AML-193 (cell line): ENCODE measurements at places on chromosomes 2 and 18.

DNA sequence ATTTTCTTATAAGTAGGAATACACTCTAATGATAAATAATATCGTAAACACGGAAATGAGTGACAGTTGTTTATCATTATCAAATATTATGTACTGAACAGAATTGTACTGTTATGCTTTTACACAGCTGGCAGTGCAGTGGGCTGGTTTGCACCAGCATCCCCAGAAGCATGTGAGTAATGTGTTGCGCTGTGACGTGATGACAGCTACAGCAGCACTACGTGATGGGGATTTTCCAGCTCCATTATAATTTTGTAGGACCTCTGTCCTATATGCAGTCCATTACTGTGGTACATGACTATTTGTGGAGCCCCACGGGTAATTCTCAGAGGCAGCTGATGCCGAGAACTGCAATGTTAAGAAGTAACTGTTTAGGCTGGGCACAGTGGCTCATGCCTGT, 77.3 kb upstream of the ATG16L1 start:
- no peak for DNase-seq

DNA sequence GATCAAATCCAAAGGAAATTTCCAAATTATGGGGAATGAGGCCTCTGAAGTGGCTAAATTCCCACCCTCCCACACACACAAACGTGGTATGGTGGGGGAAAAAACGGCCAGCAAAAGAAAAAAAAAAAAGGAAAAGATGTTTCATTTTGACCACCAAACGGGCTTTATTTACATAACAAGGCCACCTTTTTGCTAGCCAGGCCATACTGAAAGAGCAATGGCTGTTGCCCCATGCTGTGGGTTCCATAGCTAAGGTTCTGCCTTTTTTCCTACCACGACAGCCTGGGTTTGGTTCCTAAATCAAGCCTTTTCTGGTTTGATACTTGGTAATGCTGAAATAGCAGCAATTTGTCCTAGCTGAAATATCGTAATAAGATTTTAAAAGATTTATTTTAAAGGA, 14.0 kb upstream of the IL1B start:
- DNase-seq, result no peak

- no peak for DNase-seq
Observed at GRCh38 chr18:77567205-77567604, 317.6 kb downstream of the GALR1 start.

GRCh38 chr2:192051533-192051932, 143.2 kb downstream of the TMEFF2 start:
- no peak for DNase-seq

- no peak for DNase-seq
Observed at GRCh38 chr2:127193164-127193966, 26.7 kb downstream of the CYP27C1 start.

DNA sequence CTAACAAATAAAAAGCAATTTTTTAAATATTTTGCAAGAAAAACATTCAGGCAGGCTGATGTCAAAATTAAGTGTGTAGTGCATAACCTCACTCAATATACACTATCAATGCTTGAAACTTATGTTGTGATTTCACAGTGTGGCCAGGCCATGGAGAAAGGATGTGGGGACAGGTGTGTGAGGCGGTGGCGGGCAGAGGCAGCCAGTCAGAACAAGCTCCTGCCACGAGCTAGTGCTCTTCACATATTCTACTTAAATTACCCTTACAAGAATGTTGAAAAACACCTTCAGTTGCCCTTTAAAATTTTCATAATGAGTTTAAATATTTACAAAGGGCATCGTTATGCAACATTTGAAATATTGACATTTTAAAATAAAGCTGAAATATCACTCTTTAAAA, 43.2 kb downstream of the CYB5A start:
- no peak for DNase-seq

DNA sequence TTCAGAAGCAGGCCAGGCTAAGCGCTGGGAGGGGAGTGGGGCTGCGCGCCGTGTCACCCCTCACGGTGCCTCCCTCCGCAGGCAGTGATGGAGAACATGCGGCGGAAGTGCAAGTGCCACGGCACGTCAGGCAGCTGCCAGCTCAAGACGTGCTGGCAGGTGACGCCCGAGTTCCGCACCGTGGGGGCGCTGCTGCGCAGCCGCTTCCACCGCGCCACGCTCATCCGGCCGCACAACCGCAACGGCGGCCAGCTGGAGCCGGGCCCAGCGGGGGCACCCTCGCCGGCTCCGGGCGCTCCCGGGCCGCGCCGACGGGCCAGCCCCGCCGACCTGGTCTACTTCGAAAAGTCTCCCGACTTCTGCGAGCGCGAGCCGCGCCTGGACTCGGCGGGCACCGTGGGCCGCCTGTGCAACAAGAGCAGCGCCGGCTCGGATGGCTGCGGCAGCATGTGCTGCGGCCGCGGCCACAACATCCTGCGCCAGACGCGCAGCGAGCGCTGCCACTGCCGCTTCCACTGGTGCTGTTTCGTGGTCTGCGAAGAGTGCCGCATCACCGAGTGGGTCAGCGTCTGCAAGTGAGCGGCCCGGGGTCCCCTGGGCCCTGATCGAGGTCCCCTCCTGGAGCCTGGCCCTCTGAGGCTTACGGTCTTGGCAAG, 12.2 kb downstream of the WNT10A start:
- peak; percentile 75 for DNase-seq

DNA sequence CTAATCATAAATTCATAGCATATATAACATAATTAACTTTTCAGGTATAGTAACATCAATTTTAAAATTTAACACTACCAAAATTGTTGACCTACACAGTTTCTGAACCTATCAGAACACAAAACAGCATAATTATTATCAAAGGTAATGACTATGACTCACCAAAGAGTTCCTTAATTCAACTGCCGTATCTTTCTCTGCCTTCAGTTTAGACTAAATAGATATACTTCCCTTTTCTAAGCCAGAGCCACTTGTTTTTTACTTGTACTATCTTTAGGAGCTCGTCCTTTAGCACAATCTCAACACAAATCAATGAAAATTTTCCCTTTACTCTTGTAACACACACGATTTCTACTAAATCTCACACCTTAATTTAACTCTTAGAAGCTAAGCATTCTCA, 54.4 kb downstream of the CCDC88A start:
- peak; percentile 79 for DNase-seq

GRCh38 chr2:152480821-152481399, 145.9 kb downstream of the FMNL2 start:
- no peak for DNase-seq

DNA sequence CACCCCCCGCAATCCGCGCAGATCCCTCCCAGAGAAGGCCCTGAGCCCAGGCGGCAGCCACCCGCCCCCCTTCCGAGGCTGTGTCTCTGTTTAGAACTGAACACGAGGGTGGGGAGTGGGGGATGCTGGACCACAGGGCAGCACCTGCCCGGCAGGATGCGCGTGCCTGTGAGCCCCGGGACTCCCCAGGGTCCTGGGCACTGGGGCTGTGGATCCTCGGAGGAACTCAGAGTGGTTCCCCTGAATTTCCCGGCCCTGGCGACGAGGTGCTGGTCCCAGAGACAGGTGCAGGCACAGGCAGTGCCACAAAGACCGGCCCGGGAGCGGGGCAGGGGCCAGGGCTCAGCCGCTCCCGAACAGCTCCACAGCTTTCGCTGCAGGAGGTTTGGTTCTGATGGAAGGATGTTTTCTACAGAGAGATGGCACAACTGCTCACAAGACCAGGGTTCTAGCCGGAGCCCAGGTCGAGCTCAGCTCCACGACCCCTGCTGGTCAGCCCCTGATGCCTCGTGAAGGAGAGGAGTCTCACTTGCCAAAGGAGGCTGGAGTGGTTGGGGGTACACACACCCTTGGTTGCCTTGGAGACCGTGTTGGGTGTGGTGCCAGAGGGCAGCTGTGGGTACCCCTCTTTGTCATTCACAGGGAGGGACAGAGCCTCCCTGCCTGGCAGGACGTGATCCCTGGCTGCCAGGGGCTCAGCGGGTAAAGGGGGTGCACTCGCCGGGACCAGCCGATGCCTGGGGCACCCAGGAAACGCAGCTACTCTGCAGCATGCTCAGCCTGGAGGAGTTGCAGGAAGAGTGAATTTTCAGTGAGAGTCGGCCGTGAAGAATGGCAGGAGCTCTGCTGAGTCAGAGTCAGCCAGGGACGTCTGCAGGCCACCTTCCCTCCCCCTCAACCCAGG, 4.4 kb upstream of the NEU4 start:
- DNase-seq, result peak; percentile 5

DNA sequence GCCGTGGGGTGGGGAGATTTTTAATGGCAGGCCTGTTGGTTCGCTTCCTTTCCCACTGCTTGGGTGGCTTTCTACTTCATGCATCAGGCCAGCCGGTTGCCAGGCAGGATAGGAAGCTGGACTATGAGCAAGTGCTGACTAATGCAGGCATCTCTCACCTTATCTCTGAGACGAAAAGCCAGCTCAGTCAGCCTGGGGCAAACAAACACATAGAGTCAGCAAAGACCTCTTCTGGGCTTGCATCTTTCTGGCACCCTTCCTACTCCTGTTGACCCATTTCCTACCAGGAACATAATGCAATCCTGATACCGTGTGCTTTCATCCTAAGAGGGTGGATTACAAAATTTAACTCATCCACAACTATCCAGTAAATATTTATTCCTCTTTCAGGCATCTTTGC, 416.6 kb upstream of the MEX3C start:
- no peak for DNase-seq
